Skin of body (tissue), 3 donors: ENCODE measurements at places on chromosomes 3 and 15. TPM values are rescaled to one million over a fixed set of nuclear protein-coding genes. Genes with fewer than 3 reads are reported as not detected.

The TMEM45A gene
- 335 TPM for total RNA-seq

The MEX3B gene
- 14.9 TPM for total RNA-seq

The SCAANT1 gene
- not detected for total RNA-seq

The LHFPL4 gene
- total RNA-seq, result not detected

The SLC51A gene
- total RNA-seq, result 0.49 TPM

The ZBED2 gene
- total RNA-seq, result 1.4 TPM

The CAND2 gene
- 6.1 TPM for total RNA-seq

The OR5AC2 gene
- not detected for total RNA-seq

The RHOV gene
- total RNA-seq, result 19.4 TPM
